ENCODE measurements at places on chromosomes 3 and 15.

- DNase-seq, result no peak
These were observed 7.2 kb upstream of the DYNC1LI1 start for GRCh38 chr3:32577581-32578556.

- no peak for DNase-seq
These were observed 20.6 kb upstream of the USP3 start for GRCh38 chr15:63483521-63484371.

DNA sequence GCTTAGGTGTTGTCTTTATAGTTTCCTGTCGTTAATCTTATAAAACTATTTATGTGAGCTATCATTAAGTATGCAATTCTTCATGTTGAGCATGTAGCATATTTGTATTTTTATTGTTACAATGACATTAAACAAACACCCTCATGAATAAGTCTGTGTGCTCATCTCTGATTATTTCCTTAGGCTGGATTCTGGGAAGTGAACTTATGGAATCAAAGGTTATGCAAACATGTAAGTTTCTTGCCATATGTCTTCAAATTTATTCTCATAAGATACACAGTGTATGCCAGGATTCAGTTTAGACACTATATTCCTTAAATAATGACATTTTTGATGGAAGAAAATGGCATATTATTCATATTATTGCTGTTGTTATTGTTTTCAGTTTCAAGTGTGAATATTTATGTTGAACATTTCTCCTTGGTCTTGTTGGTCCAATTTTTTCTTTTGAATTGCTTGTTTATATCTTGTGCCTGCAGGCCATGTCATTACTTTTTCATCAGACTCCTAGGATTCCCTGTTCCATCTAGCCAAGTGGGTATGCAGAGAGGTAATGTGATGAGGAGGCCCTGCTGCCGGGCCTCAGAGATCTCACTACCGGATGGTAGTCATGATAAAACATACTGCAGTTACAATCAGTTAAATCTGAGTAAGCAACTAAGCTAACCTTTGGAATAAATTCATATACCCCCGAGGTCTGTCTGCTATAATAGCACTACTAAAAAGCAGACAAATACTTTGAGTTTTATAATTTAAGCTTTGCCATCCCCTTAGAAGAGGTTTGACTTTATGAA is 684.3 kb upstream of the SGO1 start:
- DNase-seq, result no peak

GRCh38 chr3:114362815-114363214 is 69.0 kb downstream of the TIGIT start:
- no peak for DNase-seq

GRCh38 chr15:31567861-31568260 is 241.2 kb downstream of the KLF13 start:
- no peak for DNase-seq

DNA sequence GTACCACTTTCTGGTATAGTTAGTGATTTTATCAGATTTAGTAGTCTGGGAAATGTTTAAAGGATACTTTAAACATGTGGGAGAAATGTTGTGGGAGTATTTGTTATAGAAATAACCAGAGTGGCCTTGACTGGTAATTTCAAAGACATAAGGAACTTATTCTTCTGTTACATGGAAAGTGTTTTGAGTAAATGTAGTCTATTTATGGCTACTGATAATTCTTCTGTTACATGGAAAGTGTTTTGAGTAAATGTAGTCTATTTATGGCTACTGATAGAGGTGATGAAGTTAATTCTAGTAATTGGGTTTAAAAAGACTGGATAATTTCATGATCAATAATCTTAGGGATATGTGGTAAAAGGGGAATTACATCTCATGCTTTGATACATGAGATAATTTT is 17.7 kb downstream of the REC114 start:
- DNase-seq, result no peak

DNA sequence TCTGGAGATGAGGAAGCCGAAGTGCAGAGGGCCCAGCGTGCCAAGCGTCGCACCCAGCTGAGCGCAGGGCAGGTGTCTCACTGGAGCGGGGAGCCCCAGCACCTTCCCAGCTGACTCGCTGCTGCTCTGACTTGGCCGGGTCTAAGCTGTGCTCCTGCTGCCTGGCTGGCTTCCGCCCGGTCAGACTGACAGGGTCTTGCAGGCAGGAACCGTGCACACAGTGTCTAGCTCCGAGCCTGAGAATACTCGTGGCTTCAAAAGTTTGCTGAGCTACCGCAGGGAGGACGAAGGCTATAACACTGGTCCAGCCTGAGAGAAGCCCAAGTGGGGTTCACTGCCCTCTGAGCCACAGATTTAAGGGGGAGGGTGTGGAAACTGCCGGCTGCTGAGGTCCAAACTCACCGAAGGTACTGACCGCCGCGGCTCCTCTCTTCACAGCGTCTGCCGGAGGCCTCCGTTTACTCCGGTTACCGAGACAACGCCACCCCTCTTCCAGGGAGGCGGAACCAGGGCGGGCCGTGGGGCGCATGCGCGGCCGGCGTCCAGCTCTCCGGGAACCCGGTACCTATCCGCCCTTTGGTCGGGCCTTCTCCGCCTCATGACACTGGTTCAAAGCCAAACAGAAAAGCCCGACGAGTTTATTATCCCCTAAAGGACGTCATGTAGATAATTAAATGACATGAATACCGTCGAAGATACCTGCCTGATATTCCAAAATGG is at the start of gene CFAP44:
Gene CFAP44, minus strand, starts transcription at position 443 of the 720 bp plus-strand sequence. CDS start 7,829 bp downstream, outside the sequence.
- peak; percentile 89 for DNase-seq

GRCh38 chr3:47356201-47356600 is 24.6 kb upstream of the PTPN23 start:
- no peak for DNase-seq

GRCh38 chr3:175713268-175713667 is 854.1 kb downstream of the NAALADL2 start:
- DNase-seq, result no peak

DNA sequence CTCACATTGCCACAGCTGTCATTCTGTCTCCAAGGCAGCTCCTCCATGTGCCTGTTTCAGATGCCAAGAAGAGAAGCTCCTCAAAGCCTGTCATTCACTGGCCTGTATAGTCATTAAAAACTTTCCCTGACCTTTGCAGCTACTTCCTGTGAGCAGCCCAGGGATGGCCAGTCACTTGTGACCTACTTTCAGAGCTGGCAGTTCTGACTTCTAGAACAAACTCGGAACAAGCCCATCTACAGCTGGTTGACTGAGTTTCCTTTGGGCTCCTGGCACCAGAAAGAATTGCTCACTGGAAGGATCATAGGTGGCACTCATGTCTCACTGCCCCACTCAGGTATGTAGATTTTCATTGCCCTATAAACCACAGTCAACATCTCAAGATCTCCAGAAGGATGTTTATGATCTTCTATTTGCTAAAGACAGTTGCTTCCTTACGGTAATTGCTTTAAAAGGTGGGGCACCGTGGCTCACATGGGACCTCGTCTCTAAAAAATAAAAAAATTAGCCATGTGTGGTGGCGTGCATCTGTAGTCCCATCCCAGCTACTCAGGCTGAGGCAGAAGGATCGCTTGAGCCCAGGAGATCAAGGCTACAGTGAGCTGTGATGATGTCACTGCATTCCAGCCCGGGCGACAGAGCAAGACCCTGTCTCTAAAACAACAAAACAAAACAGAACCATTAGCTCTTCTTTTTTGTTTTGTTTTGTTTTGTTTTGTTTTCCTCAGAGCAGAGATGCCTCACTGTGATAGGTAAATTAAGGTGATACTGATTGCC is 11.2 kb upstream of the ATP13A3 start:
- DNase-seq, result no peak

DNA sequence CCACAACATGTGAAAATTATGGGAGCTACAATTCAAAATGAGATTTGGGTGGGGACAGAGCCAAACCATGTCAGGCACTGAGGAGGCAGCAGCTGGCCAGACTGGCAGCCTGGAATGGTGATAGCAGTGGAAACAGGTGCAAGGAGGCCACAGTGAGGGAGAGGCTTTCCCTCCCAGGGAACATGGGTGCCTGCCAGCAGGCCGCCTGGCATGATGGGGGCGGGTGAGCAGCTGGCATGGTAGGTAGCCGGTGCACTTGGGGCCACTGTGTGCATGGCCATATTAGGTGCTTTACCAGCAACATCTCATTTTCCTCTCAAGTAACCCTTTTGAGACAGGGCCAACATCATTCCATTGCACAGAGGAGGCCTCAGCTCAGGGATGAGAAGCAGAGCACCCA is 18.3 kb upstream of the MRPS22 start:
- DNase-seq, result no peak

GRCh38 chr3:29805757-29806156 is 524.9 kb downstream of the RBMS3 start:
- no peak for DNase-seq

DNA sequence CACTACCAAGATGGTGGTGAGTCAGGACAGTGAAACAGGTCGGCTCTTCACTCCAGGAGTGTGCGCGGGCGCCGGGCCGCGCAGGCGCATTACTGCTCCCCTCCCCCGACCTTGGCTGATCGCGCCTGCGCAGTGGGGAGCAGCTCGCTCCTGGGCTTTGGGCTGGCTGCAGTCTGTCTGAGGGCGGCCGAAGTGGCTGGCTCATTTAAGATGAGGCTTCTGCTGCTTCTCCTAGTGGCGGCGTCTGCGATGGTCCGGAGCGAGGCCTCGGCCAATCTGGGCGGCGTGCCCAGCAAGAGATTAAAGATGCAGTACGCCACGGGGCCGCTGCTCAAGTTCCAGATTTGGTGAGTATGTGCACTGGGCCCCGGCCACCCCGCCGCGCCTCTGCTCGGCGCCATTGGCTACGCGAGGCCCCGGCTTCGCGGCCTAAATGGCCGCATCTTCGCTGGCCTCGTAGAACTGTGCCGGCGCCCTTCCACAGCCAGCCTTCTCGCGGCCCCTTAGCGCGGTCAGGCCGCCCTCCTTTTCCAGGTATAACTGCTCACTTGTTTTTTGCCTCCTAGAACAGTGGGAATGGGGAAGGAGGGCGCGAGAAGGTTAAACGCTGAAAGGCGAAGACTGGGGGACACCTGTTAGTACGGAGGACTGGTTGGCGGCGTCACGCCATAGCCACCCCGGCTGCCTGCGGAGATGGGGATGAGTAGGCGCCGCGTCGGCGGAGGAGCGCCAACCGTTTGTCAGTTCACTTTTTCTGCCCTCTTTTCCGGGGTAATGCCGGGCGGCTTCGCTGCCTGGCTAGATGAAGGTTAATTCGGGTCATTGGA is at the start of gene SELENOT:
Gene SELENOT, plus strand, starts transcription at position 169 of the 827 bp plus-strand sequence. Its CDS starts 42 bp downstream, at position 211.
- peak; percentile 98 for DNase-seq

GRCh38 chr3:193971261-193971751 is 164.6 kb upstream of the HES1 start:
- DNase-seq, result no peak

DNA sequence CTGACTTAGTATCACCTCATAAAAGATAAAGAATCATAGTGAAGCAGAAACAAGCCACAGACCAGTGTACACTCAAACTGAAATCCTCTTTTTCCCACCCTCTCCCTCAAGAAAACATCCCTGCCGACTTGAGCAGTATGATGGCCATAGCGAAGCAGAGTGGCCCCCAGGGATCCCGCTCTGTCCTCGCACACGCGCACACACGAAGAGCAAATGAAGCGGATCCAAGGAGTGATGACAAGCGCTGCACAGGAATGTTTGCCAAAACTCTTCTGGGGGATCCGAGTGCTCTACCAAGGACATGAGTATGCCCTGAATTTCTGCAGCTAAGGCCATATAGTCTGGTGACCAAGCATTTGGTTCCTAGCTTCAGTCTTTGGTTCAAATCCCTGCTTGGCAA is 134.5 kb upstream of the C2CD4B start:
- no peak for DNase-seq

DNA sequence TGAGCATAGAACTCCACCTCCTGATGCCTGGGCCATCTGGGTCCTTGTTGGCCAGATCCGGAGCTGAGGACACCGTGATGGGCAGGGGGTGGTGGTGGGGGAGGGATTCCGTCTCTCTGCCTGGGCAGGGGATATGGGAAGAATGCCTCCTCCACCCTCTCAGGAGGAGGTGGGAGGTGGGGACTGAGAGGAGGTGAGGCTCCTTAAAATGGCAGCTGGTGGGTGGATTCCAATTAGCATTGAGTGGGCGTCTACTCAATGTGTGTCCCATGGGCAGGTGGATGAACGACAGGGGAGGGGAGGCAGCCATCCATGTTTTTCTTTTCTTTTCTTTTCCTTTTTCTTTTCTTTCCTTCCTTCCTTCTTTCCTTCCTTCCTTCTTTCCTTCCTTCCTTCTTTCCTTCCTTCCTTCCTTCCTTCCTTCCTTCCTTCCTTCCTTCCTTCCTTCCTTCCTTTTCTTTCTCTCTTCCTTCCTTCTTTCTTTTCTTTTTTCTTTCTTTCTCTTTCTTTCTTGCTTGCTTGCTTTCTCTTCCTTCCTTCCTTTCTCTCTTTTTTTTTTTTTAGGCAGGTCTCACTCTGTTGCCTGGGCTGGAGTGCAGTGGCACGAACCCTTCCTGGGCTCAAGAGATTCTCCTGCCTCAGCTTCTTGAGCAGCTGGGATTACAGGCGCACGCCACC is 5.0 kb downstream of the SLC28A1 start:
- DNase-seq, result no peak

- DNase-seq, result no peak
These were observed 41.4 kb downstream of the EOMES start for GRCh38 chr3:27680517-27681246.

DNA sequence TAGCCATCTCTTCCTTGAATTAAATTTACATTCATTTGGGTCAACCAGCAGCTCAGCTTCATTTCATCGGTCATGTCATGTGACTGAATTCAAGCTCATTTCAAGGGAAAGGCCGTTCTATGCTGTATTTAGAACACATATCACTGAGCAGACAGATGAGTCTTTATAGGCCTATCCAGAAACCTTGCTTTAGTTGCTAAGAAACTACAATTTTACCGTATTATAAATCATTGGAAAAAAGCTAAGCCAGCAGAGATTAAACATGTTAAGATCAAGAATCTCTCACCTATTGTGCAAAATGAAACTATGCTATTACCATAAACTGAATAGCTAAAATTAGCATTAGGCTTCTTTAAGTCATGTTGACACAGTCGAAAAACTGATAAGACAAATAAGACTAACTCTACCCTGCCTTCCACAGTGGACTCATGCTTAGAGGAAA is 2.2 kb downstream of the NPTN start:
- no peak for DNase-seq

- no peak for DNase-seq
These were observed 15.1 kb upstream of the GPR171 start for GRCh38 chr3:151218136-151218535.

DNA sequence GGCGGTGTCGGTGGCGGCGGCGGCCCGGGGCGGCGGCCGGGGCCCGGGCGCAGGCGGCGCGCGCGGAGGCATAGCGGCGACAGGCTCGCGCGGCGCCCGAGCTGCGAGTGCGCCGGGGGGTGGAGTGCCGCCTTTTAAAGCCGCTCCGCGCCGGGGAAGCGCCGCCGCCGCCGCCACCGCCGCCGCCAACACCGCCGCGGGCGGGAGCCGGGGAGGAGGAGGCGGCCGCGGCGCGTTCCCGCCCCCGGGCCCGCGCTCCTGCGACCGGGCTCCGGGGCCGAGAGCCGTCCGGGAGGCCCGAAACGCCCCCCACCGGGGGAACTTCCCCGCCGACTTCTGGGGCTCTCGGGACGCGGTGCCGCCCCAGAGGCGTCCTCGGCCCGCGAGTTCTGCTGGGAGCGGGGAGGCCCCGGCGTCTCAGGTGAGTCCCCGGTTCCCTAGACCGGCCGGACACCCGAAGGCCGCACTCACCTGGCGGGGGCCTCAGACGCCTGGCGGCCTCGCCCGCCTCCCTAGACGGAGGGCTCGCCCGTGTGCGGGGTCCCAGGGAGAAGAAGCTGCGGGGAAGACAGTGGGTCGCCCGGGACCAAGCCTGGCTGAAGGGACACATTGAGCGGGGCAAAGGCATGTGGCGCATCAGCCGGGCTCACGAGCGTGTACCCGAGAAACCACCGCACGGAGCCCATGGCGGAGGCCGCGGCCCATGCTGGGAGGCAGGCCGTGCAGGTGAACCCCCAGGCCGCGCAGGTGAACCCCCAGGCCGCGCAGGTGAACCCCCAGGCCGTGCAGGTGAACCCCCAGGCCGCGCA is at the start of gene PCSK6:
Gene PCSK6, minus strand, starts transcription at position 109 of the 809 bp plus-strand sequence. Its CDS starts 37 bp downstream, at position 72.
- DNase-seq, result no peak

GRCh38 chr15:90262426-90262825 is 3.0 kb upstream of the NGRN start:
- DNase-seq, result no peak
